Heart right ventricle (tissue), 16 donors: ENCODE measurements at places on chromosomes 6 and 20. TPM values are rescaled to one million over a fixed set of nuclear protein-coding genes. Genes with fewer than 3 reads are reported as not detected.

DNA sequence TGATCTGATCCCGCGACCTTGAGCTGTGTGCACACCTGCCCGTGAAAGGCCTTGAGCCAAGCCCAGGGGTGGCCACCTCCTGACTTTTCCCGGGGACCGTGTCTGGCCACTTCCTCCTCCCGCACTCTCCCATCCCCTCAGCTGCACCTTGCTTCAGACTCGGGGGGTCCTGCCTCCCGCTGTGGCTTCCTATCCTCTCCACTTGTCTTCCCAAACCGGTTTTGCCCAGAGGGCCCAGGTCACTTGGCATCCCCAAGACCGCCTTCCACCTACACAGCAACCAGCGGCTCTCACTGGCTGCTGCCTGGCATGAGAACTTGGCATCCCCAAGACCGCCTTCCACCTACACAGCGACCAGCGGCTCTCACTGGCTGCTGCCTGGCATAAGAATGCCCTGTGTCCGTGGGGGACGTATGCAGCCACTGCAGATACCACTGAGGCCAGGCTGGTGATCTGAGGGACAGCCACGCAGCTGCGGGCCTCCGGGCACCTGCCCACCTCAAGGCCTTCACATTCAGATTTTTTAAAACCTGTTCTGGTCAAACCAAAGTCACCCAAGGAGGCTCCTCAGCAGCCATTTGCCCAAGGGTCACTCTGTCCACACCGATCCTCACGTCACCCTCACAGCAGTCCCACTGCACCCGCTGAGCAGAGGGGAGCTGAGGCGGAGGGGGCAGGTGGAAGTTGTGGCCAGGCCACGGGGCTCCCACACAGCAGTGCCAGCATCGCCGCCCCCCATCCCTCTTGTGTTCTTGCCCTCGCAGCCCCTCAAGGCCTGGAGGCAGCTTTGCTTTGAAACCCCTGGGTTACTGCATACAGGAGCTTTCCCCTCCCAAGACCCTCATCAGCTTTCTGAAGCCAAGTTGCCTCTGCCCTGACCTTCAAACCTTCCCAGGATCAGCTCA lies 245.5 kb downstream of the TAF4 start:
- no peak for DNase-seq

The PDRG1 gene
- total RNA-seq = 6.7 TPM

GRCh38 chr6:106256201-106256968 lies 69.2 kb downstream of the ATG5 start:
- DNase-seq = no peak

The ARFGEF3 gene
- 5.3 TPM for total RNA-seq

GRCh38 chr6:149026530-149026942 lies 279.7 kb downstream of the UST start:
- no peak for DNase-seq

DNA sequence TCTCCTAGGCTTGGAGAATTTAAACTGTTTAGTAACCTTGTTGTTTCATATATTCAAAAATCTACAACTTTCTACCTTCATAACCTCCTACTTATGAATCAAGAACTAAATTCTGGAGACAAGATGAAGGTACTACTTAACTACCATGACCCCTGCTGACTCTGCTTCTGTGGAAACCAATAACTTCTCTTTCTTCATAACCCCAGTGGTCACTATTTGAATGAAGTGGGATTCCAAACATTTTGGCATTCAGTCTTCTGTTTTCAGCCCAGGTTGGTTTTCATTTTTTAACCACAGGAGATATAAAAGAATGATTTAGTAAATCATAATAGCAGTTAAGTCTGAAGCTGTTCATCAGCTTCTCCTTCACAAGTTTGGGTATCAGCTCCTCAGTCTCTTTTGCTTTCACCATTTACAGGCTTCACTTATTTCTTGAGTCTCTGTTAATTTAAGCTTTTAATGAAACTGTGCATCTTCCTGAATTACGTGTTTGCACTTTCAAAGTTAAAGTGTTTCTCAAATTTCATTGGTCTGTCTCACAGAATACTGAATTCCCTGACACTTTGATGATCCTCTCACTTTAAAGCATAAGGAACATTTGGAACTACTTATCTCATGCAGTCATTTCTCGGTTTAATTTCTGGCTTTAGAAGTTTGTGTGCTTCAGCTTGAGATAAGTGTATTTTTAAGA lies 9.5 kb downstream of the SENP6 start:
- DNase-seq = no peak
